Stimulated activated memory B cell treated with anti-CD40 and anti-IgM and Interleukin-4, amounts not matched to agents 10 μg/mL and 1 μg/mL and 100 μg/mL, for 72 hours (primary cell): ENCODE measurements at places on chromosomes 4 and X.

- ATAC-seq = peak; percentile 47
These were observed 492 bp upstream of the NKX3-2 start for GRCh38 chr4:13544606-13545393.

- ATAC-seq = peak; percentile 96
These were observed at the start of gene SLC25A43 for GRCh38 chrX:119398974-119399771. Gene SLC25A43, plus strand, starts transcription at chrX:119399336. Its CDS starts 68 bp downstream, at chrX:119399404.

DNA sequence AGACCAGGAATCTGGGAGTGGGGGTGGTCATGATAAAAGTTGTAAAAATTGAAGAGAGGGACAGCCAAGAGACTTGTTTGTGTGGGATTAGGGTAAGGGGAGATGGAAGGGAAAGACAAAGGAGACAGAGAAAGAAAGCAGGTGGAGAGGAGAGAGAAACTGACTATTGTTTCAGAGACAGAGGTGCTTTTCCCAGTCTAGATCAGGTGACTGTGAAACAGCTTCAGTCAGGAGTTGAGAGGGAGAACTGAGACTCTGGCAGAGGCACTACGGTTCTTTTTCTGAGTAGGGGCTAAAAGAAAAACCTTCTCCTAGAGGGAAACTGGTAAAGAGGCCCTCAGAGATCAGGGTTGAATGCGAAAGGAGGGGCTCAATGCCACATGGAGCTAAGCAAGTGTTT lies 106.4 kb downstream of the KDR start:
- no peak for ATAC-seq

DNA sequence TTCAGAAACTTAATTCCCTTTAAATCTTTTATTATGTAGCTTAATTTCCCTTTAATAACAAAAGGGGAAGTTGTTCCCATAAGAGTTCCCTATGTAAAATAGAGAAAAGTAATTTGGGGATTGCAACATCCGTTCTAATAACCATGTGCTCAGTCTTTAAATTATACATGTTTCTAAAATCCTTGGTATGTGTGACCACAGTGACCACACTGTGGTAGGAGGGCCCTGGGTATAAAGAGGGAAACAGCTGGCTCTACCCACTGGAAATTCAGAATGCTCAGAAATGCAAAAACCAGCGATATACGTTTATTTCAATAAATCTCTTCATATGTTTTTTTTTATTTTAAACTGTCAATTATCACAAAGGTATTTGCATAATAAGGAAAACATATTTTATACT lies 219.1 kb downstream of the FGF13 start:
- ATAC-seq = no peak

GRCh38 chrX:40310016-40310415 lies 212.3 kb upstream of the BCOR start:
- no peak for ATAC-seq

DNA sequence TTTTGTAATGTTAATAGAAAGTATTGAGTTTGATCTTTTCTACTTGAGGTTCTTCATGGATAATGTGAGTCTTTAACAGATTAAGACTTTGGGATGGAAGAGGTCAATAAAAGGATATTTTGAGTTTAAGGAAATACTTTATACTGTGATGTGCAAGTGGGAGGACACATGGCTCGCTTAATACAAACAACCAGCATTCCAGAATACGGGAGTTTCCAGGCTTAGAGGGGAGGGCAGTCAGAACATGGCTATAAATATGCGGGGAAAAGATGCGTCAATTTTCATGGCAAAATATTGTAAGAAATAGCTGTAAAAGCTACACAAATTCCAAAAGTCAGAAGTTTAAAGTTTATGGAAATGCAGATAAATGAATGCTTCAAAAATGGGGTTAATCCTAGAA lies 192.3 kb downstream of the AASDH start:
- ATAC-seq = no peak

DNA sequence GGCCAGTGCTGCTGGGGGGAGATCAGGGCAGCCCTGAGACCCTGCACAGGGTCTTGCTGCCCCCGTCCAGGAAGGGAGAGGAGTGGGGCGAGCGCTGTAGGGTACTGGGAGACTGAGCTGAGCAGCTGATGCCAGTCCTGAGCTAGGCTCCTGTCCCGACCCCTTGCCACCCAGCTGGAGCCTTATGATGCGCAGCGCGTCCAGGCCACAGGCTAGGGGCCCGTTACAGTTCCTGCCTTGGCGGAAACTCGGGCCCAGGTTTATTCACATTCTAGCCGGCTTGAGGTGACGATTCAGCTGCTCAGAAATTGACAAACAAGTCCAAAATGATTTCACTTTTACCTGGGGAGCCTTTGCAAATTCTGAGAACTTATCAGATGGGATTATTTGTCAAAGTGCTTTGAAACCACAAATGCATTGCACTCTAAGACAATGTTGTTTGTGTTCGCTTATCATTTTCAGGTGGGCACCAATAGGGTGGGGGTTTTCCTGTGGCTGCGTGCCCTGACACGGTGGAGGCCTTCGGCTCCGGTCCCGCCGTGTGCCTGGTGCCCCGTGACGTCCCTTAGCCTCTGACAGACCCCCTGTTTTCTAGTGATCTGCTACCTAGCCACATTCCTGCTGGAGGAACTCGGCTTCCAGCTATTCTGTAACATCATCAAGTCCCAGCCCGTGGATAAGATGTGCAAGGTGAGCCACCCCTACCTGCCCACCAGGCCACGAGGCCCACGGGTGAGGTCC lies 18.9 kb downstream of the CFAP99 start:
- ATAC-seq = no peak

GRCh38 chr4:6825403-6825802 lies 42.9 kb downstream of the KIAA0232 start:
- no peak for ATAC-seq
